ENCODE measurements at places on chromosomes 5 and 9.

GRCh38 chr5:178306430-178307225, 74.0 kb upstream of the PHYKPL start:
- no peak for DNase-seq

- DNase-seq = no peak
These were observed 343.7 kb downstream of the EBF1 start for GRCh38 chr5:158755986-158756385.

DNA sequence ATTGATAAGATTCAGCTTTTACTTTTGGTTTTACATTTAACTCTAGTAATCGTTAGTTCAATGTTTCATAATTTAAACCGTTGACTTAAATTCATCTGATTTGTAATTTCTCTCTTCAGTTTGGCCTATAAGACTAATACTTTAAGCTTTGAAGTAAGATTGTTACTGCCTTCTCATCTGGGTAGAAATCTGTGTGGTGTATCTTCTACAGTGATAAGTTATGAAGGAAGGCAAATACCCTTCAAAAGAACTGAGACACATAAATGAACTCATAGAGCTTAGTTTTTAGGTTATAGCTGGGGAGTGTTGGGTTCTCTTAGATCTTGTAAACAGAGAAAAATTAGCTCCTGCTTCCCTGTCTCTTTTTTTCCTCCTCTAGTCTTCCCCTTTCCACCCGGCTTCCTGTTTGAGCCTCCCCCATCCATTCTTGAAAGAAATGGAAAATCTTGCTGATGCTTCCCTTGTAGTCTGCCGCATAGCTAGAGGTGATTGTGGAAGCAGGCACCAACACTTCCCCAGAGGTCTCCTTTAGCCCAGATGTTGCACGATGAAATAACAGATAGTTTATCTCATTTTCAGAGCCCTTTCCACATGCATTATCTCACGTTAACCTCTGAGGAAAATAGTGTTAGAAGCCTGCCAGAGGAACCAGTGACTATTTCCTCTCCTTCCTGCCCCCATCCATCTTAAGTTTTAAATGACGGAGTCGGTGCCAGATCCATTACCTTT, 2.0 kb upstream of the F2RL2 start:
- no peak for DNase-seq

DNA sequence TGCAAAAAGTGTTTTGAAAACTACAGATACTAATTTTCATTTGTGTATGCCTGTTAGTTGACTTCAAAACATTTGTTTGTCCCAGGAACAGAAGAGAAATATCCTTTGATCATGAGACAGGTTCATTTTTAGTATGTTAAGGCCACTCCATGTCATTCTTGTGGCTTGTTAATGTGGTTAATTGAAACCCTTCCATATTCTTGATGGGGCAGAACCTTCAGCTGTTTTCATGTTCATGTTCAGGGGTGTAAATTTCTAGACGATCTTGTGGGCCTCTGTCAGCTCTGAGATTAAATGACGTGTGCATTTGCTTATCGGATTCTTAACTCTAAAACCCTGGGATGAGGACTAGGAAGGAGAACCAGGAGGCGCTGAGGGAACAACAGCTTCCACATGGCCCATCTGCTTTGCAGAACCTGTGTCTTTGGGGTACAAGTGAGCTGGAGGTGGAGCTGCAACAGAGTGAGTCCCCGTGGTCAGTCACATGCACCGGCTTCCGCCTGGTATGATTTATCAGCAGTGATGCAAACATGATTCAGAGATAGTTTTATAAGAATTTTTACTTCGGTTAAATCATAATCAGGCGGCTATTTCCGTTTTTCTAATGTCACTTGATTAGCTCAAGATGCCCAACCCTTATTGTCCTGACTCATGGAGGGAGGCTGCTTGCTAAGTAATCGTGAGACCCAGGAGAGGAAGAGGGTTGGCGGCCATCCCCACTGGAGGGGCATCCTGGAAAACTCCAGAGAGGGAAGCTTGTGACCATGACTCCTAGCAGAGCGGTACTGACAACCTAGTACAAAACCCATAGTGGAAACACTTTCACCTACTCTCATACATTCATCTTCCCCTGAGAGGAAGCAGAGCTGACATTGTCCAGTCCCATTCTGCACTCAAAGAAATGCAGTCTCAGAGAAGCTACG, 138.4 kb downstream of the C9orf152 start:
- no peak for DNase-seq

DNA sequence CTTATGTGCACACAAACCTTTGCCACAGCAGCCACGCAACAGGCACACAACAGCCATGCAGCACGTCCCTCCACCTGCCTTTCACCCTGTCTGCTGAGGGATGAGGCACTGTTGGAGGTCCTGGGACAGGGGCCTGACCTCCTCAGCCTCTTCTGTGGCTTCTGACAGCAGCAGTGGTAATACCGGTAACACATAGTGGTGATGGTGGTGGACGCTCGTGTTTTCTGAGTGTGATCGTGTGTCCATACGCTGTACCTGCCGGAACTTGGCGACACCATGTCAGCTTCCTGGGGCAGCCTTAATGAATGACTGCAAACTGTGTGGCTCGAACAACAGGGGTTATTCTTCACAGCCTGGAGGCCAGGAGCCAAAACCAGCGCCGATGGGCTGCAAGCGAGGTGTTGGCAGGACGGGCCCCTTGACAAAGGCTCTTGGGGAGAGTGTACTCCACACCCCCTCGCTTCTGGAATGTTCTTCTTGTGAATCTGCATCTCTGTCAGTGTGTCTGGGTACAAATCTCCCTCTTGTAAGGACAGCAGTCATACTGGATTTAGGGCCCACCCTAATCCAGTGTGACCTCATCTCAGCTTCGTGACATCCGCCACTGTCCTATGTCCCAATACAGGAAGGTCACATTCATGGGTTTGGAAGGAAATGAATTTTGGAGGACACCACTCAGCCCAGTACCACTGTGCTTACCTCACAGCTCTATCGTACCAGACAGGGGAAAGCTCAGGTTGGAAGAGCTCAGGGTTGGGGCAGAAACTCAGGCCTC, 55.3 kb upstream of the EXOC3 start:
- DNase-seq = no peak

DNA sequence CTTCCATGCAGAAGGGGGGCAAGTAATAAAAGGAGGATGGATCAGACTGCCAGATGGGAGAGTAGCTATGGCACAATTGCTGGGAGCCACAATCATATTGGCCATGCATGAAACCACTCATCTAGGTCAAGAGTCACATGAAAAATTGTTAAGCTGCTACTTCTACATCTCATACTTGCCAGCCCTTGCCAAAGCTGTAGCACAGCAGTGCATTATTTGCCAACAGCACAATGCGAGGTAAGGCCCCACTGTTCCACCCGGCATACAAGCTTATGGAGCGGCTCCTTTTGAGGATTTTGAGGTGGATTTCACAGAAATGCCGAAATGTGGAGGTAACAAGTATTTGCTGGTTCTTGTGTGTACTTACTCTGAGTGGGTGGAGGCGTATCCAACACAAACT, 109.9 kb upstream of the EPB41L4A start:
- no peak for DNase-seq

GRCh38 chr5:76715486-76715735, 515 bp upstream of the F2R start:
- DNase-seq = no peak

GRCh38 chr9:92308893-92309292, 15.4 kb upstream of the IARS1 start:
- DNase-seq = no peak

DNA sequence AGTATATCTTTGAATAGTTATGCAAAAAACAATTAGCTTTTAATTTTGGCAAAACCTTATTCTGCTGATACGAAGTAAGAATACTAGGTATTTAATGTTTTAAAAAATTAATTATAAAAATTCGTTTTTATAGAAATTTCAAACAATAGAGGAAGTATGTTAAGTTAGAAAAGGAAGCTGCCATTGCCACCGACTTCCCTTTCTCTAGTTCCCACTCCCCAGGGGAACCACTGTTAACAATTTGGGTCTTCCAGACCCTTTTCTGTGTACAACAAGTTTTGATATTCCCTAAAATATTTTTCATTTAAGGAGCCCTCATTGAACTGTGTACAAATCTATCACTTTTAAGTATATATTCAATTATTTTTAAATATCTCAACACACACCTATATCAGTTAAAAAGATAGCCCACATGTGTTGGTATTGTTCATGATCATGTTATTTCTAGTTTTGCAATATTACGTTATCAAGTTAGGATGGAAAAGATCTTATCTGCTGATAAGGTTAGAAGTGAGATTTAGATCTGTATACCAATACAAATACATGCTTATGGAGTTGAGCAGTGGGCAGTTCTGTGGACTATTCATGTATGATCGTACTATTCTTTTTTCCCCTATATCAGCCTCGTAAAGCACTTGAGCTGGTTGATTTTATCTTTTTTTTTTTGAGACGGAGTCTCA, 25.9 kb downstream of the NDFIP1 start:
- DNase-seq = no peak

GRCh38 chr9:110088099-110088498, 119.9 kb downstream of the C9orf152 start:
- DNase-seq = no peak

GRCh38 chr5:68182534-68182933, 33.0 kb upstream of the PIK3R1 start:
- DNase-seq = no peak

DNA sequence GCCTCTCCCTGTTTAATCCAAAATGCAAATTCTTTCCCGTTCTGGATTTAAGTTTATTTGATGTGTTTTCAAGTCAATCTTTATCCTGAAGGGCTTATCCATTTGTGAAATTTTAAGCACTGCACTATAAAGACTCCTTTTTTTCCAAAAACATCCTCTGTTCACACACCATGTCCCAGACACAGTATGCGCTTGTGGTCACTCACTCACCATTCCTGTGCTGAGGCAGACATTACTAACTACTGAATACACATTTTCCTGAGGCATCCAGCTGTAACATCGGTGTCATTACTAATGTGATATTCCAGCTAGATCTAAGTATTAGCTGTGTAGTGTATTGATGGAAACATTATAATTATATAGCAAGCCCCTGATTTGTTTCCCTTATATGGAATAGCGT, 298.4 kb downstream of the KCTD16 start:
- DNase-seq = no peak

DNA sequence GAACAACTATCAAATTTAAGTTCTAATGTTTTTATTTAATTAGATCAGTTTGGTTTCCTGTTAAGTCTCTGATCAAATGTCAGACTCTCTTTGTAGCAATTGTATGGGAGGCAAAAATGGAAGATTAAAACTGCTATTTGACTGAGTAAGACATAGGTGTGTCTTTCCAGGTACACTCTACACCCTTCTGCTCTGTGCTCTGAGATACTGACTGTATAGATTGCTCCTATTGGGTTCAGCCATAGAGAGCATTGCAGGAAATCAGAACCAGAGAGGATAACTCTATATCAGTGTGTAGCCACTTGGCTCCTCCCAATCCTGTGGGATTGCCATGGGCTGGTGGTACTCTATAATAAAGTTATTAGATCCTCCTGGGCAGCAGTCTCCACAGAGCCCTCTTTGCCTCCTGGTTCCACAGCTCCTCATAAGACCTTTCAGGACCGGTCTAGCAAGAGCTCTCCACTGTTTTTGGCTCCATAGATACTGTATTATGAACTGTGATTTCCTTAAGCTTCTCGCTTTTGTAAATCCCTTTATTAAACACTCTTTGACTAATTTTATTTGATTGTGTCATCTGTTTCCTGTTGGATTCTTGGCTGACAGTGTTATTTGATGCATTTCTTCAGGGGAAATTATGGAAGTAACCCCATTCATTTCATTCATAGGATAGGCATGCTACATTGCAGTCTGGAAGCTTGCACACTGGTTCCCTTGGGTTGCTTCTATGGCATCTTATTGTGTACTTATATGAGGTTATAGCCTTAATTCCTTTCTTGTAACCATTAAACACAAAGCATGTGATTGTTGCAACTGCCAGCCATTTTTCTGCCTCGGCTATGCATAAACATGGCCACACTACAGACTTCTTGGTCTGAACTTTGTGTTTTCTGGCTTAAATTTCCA, 115.6 kb downstream of the VCAN start:
- no peak for DNase-seq

- no peak for DNase-seq
These were observed 705.1 kb downstream of the MAT2B start for GRCh38 chr5:164210491-164210890.

- DNase-seq = no peak
These were observed 96.2 kb downstream of the OSTF1 start for GRCh38 chr9:75184471-75184870.

- DNase-seq = no peak
These were observed 84.5 kb downstream of the ACER2 start for GRCh38 chr9:19493174-19493811.

GRCh38 chr5:173287086-173287485, 41.1 kb downstream of the STC2 start:
- no peak for DNase-seq

GRCh38 chr9:10605388-10605787, 7.4 kb downstream of the PTPRD start:
- DNase-seq = no peak

DNA sequence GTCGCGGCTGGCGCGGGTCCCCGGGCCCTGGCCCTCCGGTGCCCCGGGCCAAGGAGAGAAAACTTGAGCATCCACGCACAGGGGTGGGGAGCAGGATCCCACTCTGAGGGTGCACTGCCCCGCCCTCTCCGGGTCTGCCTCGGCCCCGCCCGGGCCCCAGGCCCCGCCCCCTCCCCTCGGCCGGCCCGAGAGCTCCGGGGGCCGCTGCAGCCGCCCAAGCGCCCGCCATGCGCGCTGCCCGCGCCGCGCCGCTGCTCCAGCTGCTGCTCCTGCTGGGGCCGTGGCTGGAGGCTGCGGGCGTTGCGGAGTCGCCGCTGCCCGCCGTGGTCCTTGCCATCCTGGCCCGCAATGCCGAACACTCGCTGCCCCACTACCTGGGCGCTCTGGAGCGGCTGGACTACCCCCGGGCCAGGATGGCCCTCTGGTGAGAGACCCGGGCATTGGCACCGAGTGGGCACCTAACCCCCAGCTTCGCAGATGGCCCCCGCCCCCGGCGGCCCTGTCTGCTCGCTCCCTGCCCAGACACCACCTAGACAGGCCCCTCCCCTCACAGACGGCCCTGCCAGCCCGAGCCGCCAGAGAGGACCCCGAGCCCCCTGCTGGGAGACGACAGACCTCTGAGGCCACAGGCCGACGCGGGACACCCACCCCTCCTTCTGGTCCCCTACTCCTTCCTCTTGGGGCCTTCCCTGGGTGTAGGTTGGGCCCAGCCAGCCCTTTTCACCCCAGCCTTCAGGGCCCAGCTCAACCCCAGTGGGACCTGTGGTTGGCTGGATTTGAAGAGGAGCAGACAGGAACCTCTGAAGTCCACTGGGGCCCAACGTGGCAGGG, at the start of gene CERCAM:
CERCAM (plus strand) TSS at position 207 of the 831 bp plus-strand sequence; CDS start at position 228, 21 bp downstream.
- DNase-seq = peak; percentile 39

GRCh38 chr9:74666625-74667316, 169.6 kb downstream of the RORB start:
- DNase-seq = no peak

DNA sequence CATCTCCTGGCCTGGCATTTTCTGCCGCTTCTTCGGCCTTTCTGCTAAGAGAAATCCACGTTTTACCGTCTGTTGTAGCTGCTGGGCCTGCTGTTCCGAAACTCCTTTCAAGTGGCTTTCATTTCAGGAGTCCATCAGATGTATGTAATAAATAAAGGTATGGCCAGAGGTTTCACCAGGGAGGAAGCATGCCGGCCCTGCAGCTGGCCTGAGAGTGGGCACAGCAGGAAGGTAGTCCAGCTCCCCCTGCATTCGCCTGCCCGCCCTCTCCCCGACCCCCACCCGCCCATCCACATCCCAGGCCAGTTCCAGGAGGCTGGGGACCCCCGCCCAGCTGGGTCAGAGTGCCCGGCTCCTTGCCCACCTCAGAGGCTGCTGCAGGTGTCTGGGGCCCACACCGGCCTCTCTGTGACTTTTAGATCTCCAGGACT, 46.4 kb upstream of the EXOC3 start:
- no peak for DNase-seq
